ENCODE measurements at places on chromosomes 16 and 17. TPM values are rescaled to one million over a fixed set of nuclear protein-coding genes. Genes with fewer than 3 reads are reported as not detected.

Gene KRT10
- 6.3 TPM for total RNA-seq

Gene SDK2
- total RNA-seq, result 5.5 TPM

Gene FAM83G
- total RNA-seq, result 35.5 TPM

Gene KRTAP4-4
- total RNA-seq, result not detected

Gene PLD6
- total RNA-seq, result 4.0 TPM

DNA sequence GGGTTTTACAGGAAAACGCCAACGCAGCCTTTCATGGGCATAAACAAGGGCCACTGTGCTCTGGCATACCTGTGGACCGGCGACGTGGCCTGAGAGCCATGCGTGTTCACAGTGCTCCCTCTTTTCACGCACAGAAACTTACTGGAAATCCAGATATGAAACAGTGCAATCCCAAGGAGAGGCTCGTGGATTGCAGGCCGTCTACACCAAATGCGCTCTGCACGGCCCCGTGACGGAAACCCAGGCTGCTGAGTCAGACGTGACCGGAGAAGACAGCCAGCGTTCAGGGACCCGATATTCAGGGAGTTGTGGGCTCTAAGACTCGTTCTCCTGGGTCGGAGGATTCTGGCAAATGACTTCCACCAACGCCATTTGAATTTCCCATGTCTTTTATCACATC, 129.2 kb downstream of the FOXL1 start:
- DNase-seq, result no peak

DNA sequence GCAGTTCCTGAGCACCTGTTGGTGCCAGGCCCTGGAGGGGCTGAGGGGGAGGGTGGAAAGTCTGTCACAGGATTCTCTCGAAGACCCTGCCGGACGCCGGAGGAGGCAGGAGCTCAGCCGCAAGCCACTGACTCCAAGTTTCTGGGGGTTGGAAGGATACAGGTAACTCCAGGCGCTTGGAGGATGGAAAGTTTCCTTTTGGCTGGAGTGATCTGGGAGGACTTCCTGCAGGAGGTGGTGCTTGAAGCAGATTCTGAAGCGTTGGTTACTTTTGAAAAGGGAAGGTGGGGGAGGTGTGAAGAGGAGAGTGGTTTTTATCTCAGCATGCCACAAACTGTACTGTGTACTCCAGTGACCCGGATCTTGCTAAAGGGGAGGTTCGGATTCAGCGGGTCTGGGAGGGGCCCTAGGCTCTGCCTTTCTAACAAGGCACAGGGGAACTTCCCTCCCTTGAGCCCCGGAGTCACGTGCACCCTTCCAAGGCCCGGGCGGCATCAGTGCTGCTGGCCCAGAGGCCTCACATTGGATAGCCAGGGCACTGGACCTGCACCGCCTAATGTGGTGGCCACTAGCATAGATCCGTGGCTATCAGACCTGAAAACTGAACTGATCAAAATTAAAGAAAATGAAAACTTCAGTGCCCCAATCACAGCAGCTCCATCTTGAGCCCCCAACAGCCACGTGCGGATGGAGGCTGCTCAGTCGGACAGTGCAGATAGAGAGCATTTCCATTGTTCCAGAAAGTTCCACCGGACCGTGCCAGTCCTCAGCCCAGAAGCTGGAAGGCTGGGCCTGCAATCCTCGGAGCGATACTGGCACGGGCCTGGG, 42.2 kb upstream of the GSE1 start:
- no peak for DNase-seq

DNA sequence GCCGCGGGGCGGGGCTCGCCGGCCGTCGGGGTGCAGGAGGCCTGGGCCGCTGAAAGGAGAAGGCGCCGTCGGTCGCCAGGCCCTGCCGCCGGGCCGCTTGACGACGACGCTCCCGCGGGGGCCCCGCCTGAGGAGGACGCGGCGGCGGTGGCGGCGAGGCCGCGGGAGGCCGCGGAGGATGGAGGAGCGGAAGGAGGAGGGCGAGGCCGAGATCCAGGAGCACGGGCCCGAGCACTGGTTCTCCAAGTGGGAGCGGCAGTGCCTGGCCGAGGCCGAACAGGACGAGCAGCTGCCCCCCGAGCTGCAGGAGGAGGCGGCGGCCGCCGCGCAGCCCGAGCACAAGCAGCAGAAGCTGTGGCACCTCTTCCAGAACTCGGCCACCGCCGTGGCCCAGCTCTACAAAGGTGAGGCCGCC, 430 bp downstream of the HAPSTR1 start:
- DNase-seq, result no peak

GRCh38 chr16:51490866-51491265, 339.8 kb upstream of the SALL1 start:
- no peak for DNase-seq

GRCh38 chr17:273981-274832, 78.4 kb downstream of the RPH3AL start:
- no peak for DNase-seq

DNA sequence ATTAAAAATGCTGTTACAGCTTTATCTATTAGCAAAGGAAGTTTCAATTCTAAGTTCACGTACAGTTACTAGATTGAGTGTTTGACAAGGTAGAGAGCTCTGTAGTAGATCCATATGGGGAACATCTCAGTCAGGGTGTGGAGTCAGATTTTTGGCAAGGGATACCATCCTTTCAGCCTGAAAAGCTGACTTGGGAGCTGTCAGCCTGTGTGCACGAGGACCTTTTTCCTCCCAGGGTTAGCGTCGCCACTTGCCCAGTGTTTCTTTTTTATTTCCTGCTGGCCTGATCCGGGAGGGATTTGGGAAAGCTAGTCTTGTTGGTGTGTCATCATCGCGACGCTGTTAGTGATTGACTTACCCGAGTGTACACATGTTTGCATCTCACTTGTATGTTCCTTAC, 29.5 kb downstream of the WWOX start:
- no peak for DNase-seq

DNA sequence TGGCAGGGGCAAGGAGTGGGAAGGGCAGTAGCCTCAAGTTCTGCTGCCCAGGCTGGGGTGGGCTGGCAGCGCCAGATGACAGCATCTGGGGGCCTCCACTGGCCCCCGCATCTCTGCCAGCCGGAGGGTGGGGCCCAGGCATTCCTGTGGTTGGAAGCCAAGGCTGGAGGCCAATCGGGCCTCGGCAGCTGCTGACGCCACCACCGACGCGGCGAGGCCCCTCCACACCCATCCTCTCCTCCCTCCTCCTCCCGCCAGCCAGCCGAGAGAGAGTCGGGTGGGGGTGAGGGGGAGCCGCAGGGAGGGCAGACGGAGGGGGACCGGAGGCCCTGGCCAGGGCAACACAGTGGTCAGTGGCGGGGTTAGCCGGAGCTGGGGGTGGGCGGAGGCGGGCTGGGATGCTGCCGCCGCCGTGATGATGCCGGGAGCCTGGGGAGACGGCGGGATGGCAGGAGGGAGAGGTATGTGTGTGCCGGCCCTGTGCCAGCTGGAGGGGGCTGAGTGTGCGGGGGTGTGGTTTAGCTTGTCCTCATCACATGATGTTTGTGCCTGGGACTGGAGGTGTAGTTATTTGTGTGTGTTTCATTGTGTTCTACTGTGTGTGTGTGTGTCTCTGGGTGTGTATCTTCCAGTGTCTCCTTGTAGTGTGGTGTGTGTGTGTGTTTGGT, 36.6 kb downstream of the ARHGAP23 start:
- peak; percentile 78 for DNase-seq

DNA sequence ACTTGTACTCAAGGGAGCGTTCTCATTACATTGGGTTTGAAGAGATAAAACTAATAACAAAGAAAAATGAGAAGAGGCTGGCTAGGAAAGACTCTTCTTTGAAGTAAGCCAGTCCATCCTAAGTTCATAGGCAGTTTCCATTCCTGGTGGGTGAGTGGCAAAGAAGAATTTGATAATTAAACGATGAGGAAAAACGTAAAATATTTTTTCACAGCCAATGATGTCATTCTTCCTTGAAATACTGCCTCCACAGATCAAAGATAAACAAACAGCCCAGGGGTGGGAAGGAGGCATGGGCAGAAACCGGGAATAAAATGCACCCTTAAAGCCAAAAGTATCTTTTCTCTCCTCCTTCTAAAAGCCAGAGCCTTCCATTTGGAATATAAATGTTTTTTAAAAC, 346.6 kb downstream of the PMP22 start:
- no peak for DNase-seq

- DNase-seq, result no peak
These were observed 30.5 kb downstream of the CNGB1 start for GRCh38 chr16:57940382-57940966.

DNA sequence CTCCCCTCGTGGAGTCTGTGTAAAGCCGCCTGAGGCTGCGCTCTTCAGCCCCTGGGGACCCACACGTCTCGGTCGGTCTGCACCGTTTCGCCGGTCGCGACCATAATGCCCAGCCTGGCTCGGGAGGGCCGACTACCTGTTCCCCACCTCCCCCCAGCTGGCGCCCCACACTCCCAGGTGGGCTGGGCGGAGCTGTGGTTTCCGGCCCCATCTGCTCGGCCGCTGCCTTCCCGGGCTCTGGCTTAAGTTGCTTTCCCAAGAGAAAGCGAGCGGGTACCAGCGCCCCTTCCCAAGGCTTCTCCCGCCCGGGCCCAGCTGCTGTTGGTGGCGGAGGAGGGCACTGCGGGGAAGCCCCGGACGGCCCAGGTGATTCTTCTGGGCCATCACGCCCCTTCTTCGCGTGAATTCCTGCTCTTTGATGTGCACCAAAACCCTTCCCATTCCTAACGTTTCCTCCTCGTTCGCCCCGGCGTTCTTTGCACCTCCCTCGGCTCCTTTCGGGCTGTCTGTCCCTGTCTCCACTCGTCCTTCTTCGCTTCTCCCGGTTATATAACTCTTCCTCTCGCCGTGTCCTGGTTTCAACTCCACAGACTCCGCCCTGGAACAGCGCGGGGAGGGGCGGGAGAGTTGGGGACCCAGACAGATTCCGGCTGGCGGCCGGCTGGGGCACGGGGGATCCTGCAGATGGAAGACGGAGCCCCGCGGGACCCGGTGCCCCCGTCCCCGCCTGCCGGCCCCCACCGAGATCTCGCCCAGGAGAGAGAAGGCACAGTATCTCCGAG, 2.0 kb downstream of the KDM6B start:
- peak; percentile 44 for DNase-seq

DNA sequence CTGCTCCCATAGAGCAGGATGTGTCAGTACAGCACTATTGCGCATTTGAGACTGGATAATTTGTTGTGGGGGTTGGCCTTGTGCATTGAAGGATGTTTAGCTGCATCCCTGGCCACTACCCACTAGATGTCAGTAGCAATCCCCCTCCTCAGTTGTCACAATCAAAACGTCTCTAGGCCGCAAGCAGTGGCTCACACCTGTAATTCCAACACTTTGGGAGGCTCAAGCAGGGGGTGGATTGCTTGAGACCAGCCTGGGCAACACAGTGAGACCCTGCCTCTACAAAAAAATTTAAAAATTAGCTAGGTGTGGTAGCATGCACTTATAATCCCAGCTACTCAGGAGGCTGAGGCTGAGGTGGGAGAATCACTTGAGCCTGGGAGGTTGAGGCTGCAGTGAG, 48.4 kb downstream of the CENPV start:
- peak; percentile 23 for DNase-seq

GRCh38 chr17:9612006-9612405, 33.3 kb upstream of the USP43 start:
- DNase-seq, result peak; percentile 18

DNA sequence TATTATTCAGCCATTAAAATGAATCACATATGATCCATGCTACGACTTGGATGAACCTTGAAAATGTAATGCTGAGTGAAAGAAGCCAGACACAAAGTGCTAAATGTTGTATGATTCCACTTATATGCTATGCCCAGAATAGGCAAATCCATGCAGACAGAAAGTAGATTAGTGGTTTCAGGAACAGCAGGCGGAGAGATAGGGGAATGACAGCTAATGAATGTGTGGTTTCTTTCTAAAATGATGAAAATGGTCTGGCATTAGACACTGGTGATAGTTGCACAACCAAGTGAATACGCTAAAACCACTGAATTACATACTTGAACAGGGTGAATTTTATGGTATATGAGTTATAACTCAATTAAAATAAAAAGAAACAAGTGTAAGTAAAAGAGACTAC, 121.8 kb upstream of the NOG start:
- DNase-seq, result no peak

DNA sequence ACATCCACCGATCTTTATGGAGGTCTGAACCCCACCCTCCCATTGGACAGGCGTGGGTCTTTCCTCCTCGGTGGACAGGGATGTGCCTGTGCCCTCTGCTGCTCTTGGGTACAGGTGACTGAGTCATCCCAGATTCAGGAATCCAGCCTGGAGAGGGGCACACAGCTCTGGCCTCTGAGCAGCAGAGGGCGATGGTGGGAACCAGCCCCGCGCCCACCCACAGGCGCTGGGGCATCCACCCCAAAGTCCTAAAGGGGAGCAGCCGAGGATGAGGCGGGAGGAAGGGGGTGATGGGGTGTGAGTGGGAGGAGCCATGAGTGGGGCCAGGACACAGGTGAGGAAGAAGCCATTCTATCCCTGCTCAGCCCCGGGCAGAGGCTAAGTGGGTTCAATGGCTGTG, 35.0 kb downstream of the ENGASE start:
- DNase-seq, result no peak

DNA sequence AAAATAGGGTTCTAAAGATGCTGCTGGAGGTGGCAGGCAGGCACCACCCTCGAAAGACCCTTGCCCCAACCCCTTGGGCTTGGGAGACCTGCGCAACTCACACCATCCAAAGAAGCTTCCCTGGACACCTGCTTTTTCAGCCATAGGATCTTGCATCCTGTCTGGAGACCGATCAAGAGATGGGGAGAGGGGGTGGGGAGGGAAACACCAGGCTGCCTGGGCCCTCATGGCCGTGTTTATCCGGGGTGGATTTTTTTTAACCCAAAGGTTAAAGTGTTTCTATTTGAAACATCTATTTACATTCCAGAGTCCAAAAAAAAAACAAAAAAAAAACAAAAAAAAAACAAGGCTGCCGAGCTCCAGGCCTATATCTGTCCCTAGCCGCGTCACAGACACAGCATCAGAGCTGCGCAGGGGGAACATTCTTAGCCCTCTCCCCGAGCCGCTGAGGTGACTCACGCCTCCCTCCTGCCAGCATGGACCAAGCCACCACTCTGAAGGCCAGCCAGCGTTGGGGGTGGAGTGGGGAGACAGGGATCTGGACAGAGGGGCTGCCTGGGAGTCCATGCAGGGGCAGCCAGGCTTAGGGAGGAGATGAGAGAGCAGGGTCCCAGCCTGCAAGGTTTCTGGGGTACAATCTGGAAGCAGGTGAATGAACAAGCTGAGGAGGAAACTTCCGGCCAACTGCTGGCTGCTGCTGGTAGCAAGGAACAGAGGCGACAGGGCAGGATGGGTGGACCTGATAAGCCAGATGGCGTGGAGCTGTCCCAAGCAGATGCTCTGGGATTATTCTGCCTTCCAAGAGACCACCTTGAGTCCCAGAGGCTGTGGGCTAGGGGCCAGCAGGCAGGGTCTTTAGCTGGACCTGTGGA, 14.8 kb downstream of the HDAC5 start:
- no peak for DNase-seq

DNA sequence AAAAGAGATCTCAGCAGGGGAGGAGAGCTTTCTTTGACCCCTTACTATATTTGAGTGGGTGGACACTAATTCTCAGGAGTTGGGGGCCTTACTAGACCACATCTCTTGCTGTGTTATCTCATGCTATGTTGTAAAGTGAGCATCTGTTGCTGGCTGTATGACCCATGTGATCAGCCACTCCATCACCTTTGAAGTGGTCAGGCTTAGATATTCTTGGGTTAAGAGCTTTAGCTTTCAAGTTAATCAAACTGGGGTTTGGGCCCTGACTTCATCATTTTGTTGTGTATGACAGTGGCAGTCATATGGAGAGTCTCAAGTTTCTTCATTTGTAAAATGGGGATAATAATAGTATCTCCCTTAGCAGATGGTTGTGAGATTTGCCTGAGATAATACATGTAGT, 201.1 kb downstream of the FTO start:
- DNase-seq, result no peak
